MM.1S (cell line): ENCODE measurements at places on chromosomes 12 and 14.

DNA sequence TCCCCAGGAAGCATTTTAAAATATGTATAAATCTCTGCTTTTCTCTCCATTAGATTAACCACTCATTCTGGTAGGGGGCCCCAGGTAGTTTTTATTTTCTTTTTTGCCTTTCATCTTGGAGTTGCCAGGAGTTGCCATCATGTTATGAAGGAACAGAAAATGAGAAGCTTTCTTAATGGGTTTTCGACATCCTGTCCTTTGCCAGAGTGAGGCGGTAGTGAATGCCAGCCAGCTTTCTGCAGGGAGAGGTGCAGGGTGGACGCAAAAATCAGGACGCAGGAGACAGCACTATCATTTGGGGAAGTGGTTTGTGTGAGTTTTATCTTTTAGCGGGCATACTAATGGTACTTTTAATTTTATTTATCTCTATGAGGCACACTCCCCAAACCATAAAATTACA lies 1.7 kb downstream of the RASSF8 start:
- peak; percentile 12 for DNase-seq

- DNase-seq, result no peak
These were observed 190.8 kb downstream of the TTC7B start for GRCh38 chr14:90625445-90625844.

DNA sequence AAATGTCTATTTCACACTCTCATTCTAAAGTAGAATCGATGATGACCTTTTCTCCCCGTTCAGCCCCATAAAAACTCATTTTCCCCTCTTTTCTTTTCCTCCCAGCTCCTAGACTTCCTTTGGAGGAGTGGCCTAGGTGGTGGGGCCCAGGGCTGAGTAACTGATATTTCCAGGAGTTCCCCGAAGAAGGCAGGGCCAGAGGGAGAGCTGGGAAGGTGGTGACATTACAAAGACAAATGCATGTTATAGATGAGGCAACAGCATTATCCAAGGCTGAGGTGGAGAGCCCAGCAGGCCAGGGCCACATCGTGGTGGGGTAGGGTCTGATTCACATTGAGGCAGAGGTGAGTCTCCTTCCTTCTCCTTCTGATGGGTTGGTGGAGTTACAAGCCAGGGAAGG lies 22.2 kb upstream of the HDAC7 start:
- DNase-seq, result no peak

DNA sequence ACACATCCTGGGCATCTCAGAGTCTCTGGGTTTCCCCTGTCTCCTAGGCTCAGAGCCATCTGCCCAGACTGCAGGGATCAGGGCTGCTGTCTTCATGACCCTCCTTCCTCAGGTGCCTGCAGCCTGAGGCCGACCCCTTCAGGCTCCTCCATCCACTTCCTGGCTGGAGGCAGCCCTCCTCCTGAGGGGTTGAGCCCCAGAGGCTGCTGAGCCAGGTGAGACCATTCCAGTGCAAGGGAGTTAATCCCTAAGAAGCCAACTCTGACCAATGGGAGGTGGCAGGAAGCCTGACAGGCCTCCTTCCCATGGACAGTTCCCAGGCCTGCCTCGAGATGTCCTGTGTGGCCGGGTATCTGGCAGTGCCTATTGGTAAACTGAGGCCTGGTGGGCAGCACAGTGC lies 8.4 kb upstream of the PPP4R4 start:
- DNase-seq, result no peak

- peak; percentile 47 for DNase-seq
These were observed 1.8 kb downstream of the COX6A1 start for GRCh38 chr12:120439646-120440247.

- DNase-seq, result no peak
These were observed 13.7 kb downstream of the MYBPC1 start for GRCh38 chr12:101608301-101609133.

GRCh38 chr12:3333583-3333982 lies 157.4 kb upstream of the PRMT8 start:
- DNase-seq, result no peak

DNA sequence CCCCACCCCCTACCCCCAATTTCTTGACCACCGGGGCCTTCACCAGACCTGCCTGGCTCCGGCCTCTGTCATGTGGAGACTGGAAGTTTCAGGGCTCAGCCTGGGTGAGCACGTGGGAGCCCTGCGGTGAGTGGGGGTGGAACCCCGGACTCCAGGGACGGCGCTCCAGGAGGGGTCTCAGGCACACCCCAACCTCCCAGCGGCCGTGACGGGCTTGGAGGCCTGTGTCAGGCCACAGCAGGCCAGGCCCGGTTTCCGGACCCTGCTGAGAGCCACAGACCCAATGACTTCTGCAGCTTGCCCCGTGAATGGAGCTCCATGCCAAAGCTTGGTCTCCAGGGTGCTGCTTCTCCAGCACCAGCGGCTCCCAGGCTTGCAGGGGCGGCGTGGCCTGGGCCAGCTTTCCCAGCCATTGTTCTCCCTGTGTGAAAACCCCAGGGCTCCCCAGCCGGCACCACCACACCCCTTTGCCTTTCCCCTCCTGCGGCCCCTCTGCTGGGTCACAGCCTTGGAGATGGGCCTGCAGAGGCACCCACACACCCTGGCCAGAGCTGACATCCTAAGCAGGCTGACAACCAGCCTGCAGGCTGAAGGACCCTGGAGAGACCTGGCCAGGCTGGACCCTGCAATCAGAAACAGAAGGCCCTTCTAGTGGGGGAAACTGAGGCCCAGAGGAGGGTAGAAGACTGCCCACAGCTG lies 186.2 kb upstream of the C14orf180 start:
- DNase-seq, result no peak

DNA sequence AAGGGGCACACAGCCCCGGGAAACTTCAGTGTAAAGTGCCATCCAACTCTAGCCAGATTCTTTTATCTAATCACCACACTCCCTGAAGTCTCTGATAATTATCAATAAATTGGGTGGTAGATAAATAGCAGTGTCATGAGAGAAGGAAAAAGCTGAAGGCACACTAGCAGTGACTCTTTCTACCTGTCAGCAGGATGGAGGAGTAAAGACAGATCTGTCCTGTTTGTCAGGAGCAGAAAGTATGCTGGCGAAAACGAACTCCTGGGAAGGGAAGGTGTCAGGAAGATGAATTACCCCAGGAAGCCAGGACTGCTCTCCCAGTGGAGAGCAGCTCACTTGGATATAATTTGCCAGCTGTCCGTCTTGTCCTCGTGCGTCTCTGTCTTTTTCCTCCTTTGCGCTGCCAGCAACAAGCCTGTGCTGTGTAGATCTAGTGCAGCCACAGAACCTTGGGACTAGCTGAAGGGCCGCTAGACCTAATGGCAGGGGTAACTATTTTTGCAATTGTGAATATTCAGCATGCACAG lies 981.9 kb downstream of the DIO2 start:
- DNase-seq, result no peak

GRCh38 chr12:123487428-123487827 lies 29.5 kb downstream of the SNRNP35 start:
- no peak for DNase-seq

DNA sequence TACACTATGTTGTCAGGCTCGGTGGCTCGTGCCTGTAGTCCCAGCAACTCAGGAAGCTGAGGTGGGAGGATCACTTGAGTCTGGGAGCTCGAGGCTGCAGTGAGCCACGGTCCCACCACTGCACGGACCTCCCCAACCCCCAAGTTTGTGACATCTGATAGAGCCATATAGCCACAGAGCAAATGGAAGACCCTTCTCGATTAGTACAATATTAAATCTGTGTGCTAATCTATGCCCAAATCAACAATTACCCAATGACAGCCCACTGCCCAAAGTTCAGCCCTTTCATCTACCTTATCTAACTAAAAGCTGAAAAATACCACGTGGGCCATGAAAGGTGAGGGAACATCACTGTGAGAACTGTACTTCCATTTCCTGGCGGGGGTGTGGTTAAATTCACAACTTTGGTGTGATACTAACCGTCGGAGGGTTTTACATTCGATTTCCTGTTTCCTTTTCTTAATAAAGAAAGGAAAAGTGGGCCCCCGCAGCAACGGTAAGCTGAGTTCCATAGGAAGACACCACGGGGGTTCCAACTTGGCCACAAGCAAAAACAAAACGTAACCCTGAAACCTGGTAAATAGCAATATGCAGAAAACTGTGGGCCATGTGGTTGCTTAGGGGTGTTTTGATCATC lies 31.2 kb upstream of the FOS start:
- DNase-seq, result peak; percentile 39

DNA sequence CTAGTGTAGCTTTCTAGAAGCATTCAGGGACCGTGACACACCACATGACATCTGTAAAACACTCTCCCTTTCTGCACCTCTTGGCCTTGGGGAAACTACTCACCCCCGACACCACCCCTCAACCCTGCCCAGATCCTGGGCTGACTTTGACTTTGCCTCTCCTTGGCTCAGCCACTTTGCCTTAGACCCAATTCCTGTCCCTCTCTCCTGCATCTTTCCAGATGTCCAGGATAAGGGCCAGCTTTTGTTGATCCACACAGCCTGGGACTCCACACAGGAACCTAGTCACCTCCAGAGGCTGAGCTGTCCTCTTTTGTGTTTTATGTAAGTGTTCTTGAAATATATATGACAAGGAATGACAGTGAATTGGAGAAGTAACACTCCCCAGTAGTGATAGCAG lies 153.7 kb upstream of the PLXNC1 start:
- no peak for DNase-seq

DNA sequence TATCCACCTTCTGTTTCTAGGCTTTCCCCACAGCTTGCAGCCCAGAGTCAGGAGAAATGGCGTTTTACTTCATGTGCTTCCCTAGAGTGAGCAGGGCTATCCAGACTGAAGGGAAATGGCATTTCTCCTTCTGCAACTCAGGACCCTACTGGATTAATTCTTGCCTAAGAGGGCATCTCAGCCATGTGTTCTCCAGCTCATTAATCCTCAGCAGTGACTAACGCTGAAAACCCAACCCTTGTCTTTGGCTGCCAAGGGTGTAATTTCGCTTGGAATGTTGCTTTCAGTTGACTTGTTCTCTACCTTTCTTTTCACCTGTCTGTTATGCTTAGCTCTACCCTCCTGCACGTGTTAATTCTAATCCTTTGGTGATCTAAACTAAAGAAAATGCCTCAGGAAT lies 21.0 kb upstream of the EMP1 start:
- no peak for DNase-seq

DNA sequence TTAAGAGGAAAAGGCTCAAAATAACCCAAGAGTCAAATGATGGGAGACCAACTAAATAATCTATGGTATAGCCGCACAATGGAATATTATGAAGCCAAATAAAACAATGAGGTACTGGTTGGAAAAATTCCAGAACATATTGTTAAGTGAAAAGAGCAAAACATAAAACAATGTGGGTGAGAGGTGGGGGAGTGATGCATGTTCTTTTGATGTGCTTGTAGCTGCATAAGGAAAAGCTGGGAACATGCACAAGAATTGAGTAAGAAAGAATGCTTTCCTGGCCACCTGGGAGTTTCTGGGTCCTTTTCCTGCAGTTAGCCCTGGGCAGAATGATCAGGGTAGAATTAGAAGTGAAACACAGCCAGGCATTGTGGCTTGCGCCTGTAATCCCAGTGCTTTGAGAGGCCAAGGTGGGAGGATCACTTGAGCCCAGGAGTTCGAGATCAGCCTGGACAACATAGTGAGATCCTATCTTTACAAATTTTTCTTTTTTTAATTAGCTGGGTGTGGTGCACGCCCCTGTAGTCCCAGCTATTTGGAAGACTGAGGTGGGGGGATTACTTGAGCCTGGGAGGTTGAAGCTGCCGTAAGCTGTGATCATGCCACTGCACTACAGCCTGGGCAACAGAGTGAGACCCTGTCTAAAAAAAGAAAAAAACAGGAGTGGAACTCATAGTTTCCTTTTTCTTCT lies 7.9 kb downstream of the ABCB9 start:
- DNase-seq, result no peak

DNA sequence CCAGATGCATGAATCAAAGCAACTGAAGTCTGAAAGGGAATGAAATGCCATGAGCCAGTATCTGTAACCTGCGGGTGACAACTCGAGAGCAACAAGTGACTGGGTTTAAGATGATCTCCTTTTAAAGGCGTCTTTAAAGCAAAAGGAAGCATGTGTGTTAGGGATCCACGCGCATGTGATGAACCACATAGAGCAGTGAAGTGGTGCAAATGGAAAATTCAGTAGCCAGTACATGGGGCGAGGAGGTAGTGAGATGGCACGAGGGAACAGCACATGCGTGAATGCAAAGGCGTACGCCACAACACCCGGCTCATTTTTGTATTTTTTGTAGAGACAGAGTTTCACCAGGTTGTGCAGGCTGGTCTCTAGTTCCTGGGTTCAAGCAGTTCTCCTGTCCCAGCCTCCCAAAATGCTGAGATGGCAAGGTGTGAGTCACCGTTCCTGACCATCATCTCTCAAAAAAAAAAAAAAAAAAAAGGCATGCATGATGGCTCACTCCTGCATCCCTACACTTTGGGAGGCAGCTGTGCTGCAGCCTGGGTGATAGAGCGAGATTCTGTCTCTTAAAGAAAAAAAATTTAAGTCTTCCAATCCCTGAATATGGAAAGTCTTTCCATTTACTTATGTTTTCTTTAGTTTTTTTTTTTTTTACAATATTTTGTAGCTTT lies 24.6 kb upstream of the BCL7A start:
- DNase-seq, result no peak

DNA sequence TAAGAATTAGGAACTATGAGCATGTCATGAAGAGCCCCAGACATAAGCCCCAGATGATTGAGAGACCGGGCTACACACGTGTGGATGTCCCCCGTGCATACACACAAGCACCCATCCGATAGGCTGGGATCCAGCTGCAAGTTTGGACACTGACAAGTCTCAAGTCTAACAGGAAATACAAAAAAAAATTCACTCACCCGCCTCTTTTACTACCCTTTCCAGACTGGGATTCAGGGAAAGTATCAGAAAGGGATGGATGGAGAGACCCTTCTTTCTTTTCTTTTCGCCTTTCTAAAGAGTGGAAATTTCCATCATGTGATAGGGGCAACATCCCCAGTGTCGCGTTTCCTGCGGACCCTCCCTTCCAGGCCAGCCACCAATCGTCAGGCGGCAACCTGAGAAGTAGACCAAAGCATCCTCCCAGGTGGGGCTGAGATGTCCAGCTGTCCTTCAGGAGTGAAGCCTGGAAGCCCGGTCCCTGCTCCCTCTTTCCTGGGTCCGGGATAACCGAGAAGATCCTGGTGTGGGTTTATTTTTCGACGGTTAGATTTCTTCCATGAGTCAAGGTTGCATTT lies 6.4 kb upstream of the SLC38A4 start:
- no peak for DNase-seq

DNA sequence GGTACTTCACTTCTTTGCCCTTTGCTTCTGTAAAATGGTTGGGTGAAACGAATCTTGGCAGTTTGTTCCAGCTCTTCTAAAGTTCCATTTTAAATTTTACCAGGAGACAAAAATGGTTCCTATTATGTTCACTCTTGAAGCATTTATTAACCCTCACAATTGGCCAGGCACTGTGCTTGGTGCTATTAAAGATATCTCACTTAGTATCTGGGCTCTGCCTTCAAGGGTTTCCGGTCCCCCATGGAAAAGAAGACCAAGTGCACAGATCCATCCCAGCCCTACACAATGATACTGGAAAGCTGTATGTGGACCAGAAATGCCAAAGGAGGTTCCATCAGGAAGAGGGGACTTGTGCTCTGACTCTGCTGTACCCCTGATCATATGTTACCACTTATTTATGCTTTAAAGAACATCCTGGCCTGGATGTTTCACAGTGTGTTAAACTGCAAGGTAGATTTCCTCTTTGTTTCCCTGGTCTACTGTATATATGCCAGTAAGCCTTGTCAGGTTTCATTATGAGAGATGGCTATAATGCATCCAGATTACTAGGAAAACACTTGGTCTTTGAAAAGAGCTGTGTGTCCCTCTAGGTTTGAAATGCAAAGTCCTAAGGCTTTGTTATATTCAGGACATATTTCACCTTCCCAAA lies 154.8 kb downstream of the PRKCH start:
- no peak for DNase-seq

GRCh38 chr12:84738481-84738972 lies 174.1 kb downstream of the SLC6A15 start:
- DNase-seq, result no peak

GRCh38 chr14:62053188-62053587 lies 291.0 kb downstream of the SNAPC1 start:
- no peak for DNase-seq
